ENCODE measurements at places on chromosomes 5 and 9. TPM values are rescaled to one million over a fixed set of nuclear protein-coding genes. Genes with fewer than 3 reads are reported as not detected.

Gene C5
- total RNA-seq = 4.2 TPM

- DNase-seq = no peak
Measured at GRCh38 chr9:89022902-89023301, 31.6 kb downstream of the S1PR3 start.

Gene IL9
- not detected for total RNA-seq

Gene CCDC192
- not detected for total RNA-seq

Gene FSD1L
- total RNA-seq = 6.8 TPM

DNA sequence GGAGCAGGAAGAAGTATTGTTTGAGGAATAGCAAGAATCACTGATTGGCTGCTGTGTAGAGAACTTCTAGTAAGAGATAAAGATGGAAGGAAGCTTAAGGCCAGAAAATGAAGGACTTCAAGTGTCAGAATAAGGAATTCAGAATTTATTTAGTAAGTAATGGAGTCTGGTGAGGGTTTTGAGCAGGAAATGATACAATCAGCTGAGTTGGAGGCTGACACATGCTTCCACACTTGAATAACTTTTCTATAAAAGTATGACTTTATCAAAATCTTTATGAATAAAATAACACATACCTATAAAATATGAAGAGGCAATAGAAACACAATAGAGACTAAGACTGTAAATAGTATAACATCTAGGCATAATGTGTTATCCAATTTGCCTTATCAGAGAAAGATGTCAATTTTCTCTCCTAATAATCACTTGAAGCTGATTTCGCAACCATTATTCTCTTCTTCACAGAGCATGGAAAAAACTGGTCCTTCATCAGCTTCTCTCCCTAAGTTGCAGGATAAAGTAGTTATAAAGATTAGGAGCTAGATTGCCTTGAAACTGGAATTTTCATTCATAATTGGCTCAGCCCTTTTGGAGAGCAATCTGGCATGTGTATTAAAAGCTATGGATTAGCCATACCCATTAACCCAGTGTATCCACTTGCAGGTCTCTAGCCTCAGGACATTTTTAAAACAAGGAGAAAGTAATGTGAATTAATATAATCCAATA is 143.4 kb downstream of the ZNF608 start:
- DNase-seq = no peak

Gene ADGRD2
- total RNA-seq = not detected

Gene NR5A1
- not detected for total RNA-seq

DNA sequence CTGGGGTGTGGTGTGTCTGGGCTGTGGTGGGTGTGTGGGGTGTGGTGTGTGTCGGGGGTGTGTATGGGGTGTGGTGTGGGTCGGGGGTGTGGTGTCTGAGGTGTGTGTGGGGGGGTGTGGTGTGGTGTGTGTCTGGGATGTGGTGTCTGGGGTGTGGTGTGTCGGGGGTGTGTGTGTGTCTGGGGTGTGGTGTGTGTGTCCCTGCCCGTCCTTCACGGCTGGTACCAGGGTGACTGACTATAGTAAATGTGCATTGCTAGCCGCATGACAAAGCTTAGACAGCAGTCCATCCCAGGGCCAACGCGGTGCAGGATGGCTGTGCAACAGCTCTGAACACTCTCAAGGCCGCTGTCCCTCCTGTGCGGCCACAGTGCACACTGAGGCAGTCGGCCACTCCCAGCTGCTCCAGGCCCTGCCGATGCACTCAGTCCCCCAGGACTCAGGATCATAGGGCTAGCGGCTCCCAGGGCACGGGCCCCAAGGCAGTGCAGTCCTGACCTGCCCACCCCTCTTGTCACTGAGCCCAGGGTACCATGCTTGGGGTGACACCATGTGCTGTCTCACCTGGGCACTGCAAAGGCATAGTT is 54.0 kb downstream of the SECISBP2 start:
- no peak for DNase-seq

GRCh38 chr9:106130374-106130773 is 436.0 kb downstream of the TMEM38B start:
- DNase-seq = no peak

- no peak for DNase-seq
Measured at GRCh38 chr5:126847456-126847820, 70.5 kb downstream of the LMNB1 start.

Gene GCNT4
- total RNA-seq = 1.8 TPM

GRCh38 chr5:1470762-1471211 is 25.5 kb upstream of the SLC6A3 start:
- DNase-seq = no peak

DNA sequence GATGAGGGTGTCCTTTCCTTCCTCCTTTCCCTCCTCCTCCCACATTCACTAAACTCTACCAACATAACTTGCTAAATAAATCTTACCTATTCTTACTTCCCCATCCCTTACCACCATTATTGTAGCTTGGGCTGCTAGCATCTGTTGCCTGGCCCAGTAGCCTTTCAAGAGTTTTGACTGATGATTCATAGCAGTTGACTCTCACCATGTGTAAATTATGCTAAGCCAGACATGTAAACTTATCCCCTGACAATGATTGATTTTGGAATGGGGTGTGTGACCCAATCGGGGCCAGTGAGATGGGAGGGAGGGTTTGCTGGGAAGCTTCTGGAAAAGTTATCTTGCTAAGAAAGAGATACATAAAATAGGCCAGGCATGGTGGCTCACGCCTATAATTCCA is 161.8 kb upstream of the SPRY4 start:
- peak; percentile 45 for DNase-seq

DNA sequence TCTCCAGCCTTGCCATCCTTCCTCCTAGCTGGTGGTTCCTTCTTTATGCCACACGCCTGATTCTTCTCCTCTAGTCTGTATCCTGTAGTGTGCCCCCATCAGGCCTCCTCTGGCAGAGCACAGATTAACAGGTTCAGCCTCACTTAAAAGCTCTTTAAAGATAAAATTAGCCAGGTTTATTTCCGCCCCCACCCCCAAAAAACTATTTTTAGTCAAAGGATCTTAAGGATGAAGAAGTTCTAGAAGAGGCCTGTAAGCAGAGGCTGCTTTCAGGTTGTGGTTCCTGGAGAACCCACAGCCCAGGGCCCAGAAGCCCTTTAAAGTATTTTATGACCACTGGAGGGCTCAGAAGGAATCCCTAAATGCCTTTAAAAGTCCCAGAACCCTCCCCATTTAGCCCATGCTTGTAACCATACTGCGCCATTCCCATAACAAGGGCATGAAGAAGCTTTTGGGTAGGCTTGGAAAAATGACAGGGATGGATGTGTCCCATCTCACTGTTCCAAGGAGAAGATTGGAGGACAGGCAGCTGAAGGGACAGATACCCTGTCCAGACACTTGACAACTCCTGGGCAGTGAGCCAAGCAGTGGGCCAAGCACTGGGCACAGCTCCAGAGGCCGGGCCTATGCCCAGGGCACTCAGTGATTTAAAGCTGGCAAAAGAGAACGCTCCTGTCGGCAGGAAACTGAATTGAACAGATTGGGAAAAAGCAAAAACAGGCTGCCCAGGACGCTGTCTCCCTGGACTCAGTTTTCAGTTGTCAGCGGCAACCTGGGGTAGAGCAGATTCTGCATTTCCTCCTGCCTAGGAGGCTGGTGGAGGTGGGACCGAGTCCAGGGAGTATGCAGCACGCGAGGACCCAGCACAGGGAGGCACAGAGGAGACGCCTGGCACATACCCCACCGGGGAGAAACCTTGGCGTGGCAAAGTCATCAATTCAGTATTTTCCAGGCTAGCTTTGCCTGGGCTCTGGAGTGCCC is 106.3 kb upstream of the SSBP2 start:
- peak; percentile 93 for DNase-seq

- no peak for DNase-seq
Measured at GRCh38 chr9:14881006-14881405, 29.2 kb downstream of the FREM1 start.

GRCh38 chr5:175092691-175093090 is 351.3 kb downstream of the DRD1 start:
- DNase-seq = no peak

DNA sequence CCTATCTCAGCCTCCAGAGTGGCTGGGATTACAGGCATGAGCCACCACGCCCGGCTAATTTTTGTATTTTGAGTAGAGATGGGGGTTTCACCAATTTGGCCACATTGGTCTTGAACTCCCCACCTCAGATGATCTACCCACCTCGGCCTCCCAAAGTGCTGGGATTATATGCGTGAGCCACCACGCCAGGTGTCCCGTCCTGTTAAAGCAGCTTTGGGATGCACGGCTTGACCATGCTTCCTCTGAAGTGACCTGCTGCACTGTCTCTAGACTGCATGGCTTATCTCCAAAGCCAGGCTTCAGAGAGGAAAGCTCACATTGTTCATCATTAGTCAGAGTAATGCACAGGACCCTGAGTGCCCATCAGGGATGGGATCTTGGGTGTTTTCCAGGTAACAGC is 45.4 kb downstream of the SEMA4D start:
- no peak for DNase-seq

Gene GPR151
- not detected for total RNA-seq

DNA sequence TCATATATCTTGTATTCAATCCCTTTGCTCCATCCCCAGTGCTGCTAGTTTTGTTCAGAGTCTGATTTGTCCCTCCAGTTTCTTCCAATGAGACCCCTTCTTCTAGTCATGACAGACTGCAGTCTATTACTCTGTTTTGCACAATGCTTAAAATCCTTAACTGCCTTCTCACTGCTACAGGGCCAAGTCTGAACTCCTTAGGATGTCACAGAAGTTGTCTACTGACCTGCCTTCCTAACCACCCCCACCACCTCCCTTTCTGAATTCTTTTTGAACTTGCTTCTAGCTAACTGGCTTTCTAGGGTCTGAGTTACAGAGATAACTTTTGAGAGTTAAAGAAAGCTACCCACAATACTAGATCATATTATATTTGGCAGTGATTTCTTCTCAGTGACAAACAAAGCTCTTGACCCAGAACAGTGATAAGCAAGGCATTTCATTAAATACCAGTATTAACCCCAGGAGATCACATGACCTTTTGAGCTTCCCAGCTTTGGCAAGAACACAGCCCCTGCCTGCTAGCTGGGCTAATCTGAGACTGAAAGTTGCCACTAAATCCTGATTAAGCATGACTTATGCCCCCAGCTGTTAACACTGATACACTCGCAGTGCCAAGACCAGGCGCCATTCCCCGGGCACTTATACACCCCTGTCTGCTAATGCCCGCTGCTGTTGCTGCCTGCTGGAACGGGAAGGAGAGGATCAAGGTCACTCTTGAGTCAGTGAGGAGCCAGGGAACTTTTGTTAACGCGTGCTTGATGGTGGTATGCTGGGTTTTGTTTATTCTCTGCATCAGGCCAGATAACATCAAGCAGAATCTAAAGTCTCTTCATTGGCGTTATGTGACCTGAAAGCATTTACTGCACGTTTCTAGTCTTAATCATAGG is 36.4 kb upstream of the ADAMTSL1 start:
- DNase-seq = no peak

Gene PCDHA4
- 0.16 TPM for total RNA-seq

Gene SLCO6A1
- total RNA-seq = not detected

Gene SPINK4
- not detected for total RNA-seq

Gene FOXI1
- total RNA-seq = not detected

DNA sequence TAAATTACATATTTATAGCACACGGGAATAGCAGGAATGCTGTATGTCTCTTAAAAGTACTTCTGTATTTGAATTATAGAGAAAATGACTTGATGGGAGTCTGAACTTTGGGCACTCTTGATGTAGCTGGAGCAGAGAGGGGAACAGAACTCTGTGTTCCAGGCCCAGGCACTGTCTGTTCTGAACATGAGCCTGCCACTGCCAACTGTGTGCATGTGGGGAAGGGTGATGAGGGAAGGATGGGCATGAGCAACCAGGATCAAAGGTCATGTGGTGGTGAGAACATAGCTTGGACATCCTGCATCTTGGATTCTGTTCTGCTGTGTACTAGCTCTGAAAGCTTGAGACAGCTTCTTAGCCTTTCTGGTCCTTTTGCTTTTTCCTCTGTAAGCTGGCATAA is 16.4 kb upstream of the ZBED3 start:
- DNase-seq = no peak

DNA sequence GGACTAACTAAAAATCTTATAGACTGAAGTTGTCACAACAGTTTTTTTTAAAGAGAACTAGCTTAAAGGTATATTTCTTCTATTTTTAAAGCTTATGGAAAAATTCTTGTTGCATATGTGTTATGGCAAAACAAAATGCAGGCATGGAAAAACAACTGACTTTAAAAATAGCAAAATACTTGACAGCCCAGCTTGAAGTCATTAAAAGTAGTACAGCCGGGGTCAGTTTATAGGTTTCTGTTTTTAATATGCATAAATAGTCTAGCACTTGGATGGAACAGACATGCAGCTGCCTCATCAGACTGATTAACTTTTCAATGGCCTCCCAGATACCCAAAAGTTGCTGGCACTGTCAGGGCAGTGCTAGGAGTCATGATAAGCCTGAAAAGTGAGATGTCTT is 22.3 kb upstream of the ARL15 start:
- no peak for DNase-seq

Gene SYNPO
- total RNA-seq = 6.3 TPM
